GM12878 (cell line): ENCODE measurements at places on chromosomes 6 and 20. TPM values are rescaled to one million over a fixed set of nuclear protein-coding genes. Genes with fewer than 3 reads are reported as not detected.

DNA sequence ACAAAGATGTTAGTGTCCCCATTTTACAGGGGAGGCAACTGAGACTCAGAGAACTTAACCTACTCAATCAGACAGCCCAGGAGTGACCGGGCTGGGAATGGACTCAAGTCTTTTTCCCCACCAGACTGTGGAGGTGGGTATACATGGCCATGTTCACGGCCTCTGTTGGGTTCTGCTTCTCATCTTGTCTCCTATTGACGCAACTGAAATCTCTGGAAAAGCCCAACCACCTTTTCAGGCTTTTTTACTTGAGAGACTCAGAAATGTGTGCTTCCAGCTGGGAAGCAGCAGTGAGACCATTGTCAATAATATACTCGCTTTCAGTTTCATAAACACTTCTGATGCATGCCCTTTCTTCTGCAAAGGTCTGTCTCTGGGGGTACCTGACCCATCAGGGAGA lies 70.7 kb downstream of the SOBP start:
- no peak overlapping the region for H3K4me3 ChIP-seq
- no peak for DNase-seq
- H3K4me1 ChIP-seq = no peaks in the 10 kb centered on the region

GRCh38 chr6:91498576-91498975 lies 911.7 kb upstream of the MAP3K7 start:
- no peak for DNase-seq
- H3K36me3 ChIP-seq = no peaks in the 10 kb centered on the region
- H3K27me3 ChIP-seq = no peaks in the 10 kb centered on the region
- no peaks in the 10 kb centered on the region for H3K4me1 ChIP-seq

GRCh38 chr20:30811885-30812671 lies 445.4 kb upstream of the DEFB115 start:
- H3K4me3 ChIP-seq = no peak overlapping the region
- H3K27me3 ChIP-seq = no peaks in the 10 kb centered on the region
- peak; percentile 20 for DNase-seq
- no peak overlapping the region for H3K27ac ChIP-seq
- H3K36me3 ChIP-seq = no peaks in the 10 kb centered on the region
- H3K4me1 ChIP-seq = no peaks in the 10 kb centered on the region

Gene CYB5R4
- total RNA-seq = 33.2 and 36.9 TPM in 2 replicates

Gene CSNK2B
- total RNA-seq = 203 and 229 TPM in 2 replicates

DNA sequence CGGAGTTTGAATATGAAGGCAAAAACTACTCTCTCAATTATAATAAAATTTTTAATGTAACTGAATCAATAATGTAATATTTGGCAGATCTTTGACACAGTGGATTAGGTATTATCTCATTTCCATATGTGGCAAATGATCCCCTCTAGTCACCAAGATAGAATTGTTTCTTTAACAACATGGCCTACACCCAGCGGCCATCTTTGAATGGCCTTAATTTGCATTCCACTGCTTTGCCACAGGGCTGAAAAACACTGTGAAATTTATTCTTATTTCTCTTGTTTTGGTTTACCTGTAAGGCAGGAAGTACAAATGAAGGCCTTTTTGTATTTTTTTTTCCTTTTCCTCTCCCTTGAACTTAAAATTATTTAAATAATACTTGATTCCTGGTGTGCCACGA lies 162.6 kb upstream of the SCGN start:
- H3K27ac ChIP-seq = no peak overlapping the region; the same call in 1 of the 2 replicates
- no peaks in the 10 kb centered on the region for H3K36me3 ChIP-seq
- no peaks in the 10 kb centered on the region for H3K4me1 ChIP-seq

Gene ZMYND8
- total RNA-seq = 42.1 and 54.8 TPM in 2 replicates

Gene EYS
- total RNA-seq = not detected in 2 replicates

Gene PACRG
- not detected in 2 replicates for total RNA-seq

DNA sequence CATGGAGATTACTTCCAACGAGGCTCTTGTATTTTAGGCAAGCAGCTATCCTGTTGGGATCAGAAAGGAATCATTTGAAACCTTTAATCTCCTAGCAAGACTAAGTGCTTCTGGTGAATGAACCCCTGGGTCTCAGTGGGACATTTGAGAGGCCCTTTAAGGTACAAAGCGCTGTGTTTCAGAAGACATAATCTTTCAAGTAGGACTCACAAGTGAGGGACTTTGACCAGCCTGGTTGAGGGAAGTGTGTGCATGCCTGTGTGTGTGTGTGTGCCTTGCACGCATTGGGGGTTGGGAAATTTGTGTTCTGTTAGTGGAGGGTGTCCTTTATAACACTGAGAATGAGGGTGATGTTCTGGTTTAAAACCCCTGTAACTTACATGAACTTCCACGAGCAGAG lies 64.4 kb upstream of the KCNG1 start:
- peaks cover 2% of the 10 kb centered on the region; the same call in 1 of the 2 replicates for H3K27me3 ChIP-seq
- H3K4me1 ChIP-seq = no peaks in the 10 kb centered on the region
- H3K36me3 ChIP-seq = no peaks in the 10 kb centered on the region
- no peak overlapping the region for H3K4me3 ChIP-seq
- H3K27ac ChIP-seq = no peak overlapping the region

DNA sequence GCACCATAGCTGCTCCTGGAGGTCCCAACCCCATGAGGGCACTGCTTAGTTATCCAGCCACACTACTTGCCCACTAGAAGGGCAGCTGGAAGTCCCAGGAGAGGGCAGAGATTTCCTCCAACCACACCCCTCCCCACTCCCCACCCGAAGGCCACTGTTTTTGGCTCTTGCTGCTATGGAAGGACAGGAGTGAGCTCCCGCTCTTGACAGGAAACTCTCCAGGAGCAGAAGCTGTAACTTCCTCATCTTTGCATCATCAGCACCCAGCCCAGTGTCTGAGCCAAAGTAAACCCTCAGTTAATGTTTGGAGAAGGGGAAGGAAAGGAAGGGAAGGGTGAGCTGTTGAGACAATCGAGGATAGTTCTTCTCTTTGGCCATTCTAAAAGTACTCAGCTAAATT lies 120.7 kb downstream of the MTFR2 start:
- no peaks in the 10 kb centered on the region for H3K4me1 ChIP-seq
- no peaks in the 10 kb centered on the region for H3K27me3 ChIP-seq
- no peaks in the 10 kb centered on the region for H3K36me3 ChIP-seq
- no peak overlapping the region for H3K4me3 ChIP-seq
- no peak for DNase-seq

GRCh38 chr6:126650931-126651330 lies 311.0 kb downstream of the CENPW start:
- no peak for DNase-seq
- no peaks in the 10 kb centered on the region for H3K4me1 ChIP-seq
- no peaks in the 10 kb centered on the region for H3K36me3 ChIP-seq
- H3K27ac ChIP-seq = no peak overlapping the region
- H3K4me3 ChIP-seq = no peak overlapping the region

DNA sequence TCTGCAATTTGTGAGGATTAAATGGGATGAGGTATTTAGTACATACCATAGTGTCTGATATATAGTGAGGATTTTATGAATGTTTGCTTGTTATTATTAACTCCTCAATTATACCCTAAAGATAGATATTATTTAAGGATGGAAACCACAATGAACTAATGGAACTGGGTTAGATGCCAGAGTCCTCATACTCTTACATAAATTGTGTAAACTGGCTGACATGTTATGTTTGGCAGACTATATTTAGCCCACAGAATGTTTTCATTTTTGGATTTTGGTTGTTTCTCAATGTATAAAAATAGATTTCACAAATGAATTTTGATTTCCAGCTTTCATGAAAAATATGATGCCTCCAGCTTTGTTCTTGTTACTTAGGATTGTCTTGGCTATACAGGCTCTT lies 37.6 kb downstream of the HTR1B start:
- no peaks in the 10 kb centered on the region for H3K4me1 ChIP-seq
- no peak overlapping the region for H3K27ac ChIP-seq
- no peak for DNase-seq
- no peaks in the 10 kb centered on the region for H3K27me3 ChIP-seq
- H3K36me3 ChIP-seq = no peaks in the 10 kb centered on the region

DNA sequence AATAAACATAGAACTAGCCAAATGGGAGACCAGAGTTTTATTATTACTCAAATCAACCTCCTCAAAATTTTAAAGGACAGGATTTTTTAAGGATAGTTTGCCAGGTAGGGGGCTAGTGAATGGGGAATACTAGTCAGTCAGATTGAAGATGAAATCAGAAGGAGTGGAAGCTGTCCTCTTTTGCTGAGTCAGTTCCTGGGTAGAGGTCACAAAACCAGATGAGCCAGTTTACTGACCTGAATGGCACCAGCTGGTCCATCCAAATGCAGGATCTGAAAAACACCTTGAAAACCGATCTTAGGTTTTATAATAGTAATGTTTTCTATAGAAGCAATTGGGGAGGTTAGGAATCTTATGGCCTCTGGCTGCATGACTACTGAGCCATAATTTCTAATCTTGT lies 558.2 kb downstream of the PKHD1 start:
- H3K27ac ChIP-seq = no peak overlapping the region
- H3K36me3 ChIP-seq = no peaks in the 10 kb centered on the region
- H3K27me3 ChIP-seq = no peaks in the 10 kb centered on the region

GRCh38 chr20:62822788-62823651 lies 6.2 kb downstream of the COL9A3 start:
- H3K4me1 ChIP-seq = 0 out of 2 replicates have a peak, but pooled peaks cover 2% of the 10 kb centered on the region
- no peak overlapping the region for H3K4me3 ChIP-seq
- DNase-seq = no peak

DNA sequence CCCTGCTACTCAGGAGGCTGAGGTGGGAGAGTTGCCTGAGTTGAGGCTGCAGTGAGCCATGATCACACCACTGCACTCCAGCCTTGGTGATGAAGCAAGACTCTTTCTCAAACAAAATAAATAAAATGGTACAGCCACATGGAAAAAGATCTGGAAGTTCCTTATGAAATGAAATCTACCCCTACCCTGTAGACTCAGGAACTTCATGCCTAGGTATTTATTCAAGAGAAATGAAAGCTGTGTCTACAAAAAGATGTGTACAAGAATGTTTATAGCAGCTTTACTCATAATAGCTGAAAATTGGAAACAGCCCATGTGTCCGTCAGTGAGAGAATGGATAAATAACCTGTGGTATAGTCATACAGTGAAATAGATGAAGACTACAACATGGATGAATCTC lies 15.2 kb upstream of the C6orf62 start:
- no peaks in the 10 kb centered on the region for H3K36me3 ChIP-seq
- no peaks in the 10 kb centered on the region for H3K27me3 ChIP-seq
- H3K4me1 ChIP-seq = no peaks in the 10 kb centered on the region
- H3K4me3 ChIP-seq = no peak overlapping the region
- no peak overlapping the region for H3K27ac ChIP-seq
- no peak for DNase-seq

- H3K27ac ChIP-seq = no peak overlapping the region
- H3K4me3 ChIP-seq = no peak overlapping the region
- H3K4me1 ChIP-seq = peaks cover 4% of the 10 kb centered on the region
- no peaks in the 10 kb centered on the region for H3K27me3 ChIP-seq
These were observed 249.6 kb downstream of the TSHZ2 start for GRCh38 chr20:53221731-53222130.

DNA sequence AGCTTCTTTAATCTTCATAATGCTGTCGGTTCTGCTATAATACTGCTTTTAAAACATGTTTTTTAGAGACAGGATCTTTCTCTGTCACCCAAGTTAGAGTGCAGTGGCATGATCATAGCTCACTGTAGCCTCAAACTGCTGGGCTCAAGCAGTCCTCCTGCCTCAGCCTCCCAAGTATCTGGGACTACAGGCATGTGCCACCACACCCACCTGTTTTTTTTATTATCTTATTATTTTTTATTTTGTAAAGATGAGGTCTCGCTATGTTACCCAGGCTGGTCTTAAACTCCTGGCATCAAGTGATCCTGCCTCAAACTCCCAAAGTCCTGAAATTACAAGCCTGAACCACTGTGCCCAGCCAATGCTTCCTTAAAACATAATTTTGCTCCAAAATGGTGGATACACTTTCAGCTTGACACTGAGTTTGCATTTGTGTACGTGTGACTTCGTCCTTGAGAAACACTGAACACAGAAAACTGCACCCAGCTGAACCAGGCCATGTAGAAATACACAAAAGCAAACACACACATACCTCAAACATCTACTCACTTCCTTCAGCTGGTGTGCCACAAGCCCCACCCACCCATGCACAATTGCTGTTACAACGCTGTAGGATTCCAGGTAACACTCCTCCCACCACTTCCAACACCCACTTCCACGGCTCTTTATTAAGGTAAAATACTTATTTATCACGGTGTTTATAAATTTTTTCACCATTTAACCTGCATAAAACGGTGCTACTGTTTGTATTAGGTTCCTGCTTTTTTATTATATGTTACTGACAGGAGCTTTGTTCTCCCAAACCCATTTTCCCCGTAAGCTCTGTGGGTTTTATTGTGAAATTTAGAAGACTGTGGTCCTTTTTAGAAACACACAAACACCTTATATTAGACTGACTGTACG lies 109.1 kb downstream of the TSHZ2 start:
- no peak overlapping the region for H3K27ac ChIP-seq
- no peak overlapping the region for H3K4me3 ChIP-seq
- no peaks in the 10 kb centered on the region for H3K4me1 ChIP-seq
- DNase-seq = no peak

DNA sequence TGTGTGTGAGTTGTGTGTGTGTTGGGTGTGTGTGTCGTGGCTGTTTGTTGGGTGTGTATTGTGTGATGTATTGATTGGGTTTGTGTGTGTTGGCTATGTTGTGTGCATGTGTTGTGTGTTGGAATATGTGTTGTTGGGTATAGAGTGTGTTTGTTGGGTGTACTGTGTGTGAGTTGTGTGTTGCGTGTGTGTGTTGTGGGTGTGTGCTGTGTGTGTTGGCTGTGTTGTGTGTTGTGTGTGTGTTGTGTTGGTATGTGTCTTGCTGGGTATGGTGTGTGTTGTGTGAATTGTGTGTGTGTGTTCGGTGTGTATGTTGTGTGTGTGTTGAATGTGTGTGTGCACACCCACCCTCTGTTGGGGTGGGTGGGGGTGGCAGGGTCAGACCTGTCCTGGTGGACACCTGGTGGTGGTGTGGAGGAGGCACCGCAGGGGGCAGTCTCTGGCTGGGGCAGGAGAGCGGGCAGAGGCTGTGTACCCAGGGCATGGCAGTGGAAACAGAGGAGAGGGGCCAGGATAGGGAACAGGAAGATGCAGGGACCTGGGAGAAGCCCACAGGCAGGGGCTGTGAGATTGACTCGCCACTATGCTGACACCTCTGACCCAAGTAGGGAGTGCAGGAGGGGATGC lies 25.5 kb upstream of the PXDC1 start:
- H3K27ac ChIP-seq = no peak overlapping the region
- no peaks in the 10 kb centered on the region for H3K4me1 ChIP-seq
- no peaks in the 10 kb centered on the region for H3K36me3 ChIP-seq

Gene TDRD6
- not detected in 2 replicates for total RNA-seq

Gene MCHR2
- total RNA-seq = not detected in 2 replicates

- H3K4me1 ChIP-seq = no peaks in the 10 kb centered on the region
- DNase-seq = no peak
- peaks cover 8% of the 10 kb centered on the region; the same call in 1 of the 2 replicates for H3K36me3 ChIP-seq
- no peak overlapping the region for H3K27ac ChIP-seq
- no peaks in the 10 kb centered on the region for H3K27me3 ChIP-seq
These were observed 8.3 kb downstream of the CEP250 start for GRCh38 chr20:35463455-35464300.
